ENCODE measurements at places on chromosomes 11 and 22.

DNA sequence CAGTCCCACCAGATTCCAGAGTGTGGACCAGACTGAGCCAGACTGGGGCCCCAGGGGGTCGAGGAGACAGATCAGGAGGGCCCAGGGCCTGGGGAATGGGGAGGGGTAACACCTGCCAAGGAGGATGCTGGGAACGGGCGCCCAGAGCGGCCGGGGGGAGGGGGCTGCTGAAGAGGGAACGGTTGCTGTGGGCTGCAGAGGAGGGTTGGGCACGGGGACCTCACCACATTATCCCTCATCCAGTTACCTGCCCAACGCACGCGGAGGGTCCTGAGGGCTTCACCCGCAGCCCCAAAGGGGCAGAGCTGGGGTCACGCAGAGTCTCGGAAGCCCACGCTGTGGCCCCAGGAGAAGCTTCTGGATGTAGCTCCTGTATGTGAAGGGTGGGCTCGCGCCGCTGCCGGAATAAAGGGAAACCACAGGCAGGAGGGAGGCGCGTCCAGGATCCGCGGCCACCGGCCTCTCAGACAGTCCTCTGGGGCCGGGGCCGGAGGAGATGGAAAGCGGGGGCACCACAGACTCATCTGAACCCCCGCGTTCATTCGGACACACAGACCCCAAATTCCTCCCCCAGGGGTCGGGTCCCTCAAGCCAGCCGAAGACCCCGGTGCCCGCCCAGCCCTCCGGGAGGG lies 866 bp upstream of the SELENOO start:
- DNase-seq = no peak

DNA sequence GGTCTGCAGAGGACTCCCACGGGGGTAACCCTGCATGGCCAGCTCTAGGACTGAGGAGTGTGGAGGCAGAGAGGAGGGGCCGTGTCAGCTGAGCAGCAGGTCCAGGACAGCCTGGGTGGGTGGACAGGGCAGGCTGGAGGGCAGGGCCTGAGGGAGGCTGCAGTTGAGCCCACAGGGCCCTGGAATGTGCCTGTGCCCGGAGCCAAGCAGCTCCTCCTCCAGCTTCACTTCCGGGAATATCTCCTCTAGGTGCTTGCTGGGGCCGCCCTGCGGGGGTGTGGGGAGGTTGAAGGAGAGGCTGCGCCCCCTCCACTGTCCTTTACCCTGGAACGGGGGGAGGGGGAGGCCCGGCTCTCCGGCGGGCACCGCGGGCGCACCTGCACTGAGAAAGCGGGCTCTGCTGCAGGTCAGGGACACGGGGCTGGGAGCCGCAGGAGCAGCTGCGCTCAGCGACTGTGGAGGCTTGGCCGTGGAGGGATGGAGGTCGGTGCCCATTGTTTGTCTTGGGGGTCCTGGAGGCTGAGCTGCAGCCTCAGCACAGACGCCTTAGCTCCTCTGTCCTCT lies 1293.2 kb downstream of the BRD1 start:
- no peak for DNase-seq

GRCh38 chr11:64553554-64554201 lies 37.3 kb upstream of the SLC22A12 start:
- no peak for DNase-seq

GRCh38 chr11:70804139-70804837 lies 406.0 kb downstream of the CTTN start:
- no peak for DNase-seq

DNA sequence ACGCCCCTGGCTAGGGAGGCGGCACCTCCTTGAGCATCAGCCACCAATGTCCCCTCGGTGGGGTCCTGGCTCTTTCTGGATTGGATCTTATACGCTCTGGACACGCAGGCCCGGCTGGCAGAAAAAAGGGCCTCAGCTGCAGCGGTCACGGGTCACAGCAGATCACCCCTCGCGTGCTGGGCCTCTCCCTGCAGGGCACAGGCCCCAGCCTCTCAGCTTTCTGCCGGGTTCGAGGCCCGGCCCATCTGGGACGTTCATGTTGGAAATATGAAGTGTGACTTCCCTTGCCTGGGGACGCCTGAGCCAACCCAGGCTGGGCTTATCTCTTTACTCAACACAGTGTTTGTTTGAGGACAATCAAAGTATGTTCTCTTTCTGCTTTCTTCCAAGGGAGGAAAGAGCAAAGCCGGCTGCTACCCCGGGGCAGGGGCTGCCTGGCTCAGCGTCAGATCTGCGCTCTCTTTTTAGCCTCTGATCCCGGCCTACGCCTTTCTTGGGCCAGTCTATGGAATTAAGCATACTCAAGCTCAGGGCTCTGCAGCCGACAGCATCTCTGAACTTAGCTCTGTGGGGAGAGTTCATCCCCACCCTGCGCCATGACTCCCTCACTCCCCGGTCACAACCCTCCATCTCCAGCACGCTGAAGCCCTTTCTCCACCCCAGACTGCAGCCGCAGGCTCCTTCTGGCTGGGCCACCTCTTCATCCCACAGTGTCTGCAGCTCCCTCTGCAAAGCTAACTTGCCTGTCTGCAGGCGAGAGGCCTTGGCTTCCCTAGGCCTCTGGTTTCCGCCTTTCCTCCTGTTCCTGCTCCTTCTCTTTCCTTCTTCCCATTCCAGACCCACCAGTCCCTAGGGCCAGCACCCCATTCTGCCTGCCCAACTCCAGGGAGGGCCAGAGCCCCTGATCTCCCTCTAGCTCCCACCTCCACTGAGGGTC lies 38.8 kb downstream of the ADAMTS15 start:
- DNase-seq = no peak

DNA sequence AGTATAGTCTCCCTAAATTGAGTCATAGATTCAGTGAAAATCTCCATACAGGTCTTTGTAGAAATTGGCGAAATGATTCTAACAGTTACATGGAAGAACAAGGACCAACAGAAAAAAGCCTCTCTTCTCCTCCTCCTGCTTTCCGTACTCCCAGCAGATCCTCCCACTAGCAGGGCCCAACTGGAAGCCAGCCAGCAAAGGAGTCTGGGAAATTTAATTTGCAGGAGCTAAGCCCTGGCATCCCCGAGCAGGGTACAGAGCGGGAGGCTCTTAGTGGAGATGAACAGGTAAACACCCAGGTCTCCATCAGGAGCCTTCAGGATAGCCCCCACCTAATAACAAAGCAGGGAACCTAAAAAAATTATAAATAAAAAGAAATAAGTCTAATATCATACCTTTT lies 1473.8 kb downstream of the TBC1D22A start:
- no peak for DNase-seq

GRCh38 chr11:846496-847098 lies 3.9 kb downstream of the TSPAN4 start:
- DNase-seq = no peak

GRCh38 chr11:125275905-125276618 lies 111.5 kb downstream of the PKNOX2 start:
- DNase-seq = no peak

- no peak for DNase-seq
Observed at GRCh38 chr22:26134654-26135330, 34.5 kb upstream of the SEZ6L start.

- DNase-seq = no peak
Observed at GRCh38 chr11:76717369-76717768, 46.8 kb upstream of the LRRC32 start.

DNA sequence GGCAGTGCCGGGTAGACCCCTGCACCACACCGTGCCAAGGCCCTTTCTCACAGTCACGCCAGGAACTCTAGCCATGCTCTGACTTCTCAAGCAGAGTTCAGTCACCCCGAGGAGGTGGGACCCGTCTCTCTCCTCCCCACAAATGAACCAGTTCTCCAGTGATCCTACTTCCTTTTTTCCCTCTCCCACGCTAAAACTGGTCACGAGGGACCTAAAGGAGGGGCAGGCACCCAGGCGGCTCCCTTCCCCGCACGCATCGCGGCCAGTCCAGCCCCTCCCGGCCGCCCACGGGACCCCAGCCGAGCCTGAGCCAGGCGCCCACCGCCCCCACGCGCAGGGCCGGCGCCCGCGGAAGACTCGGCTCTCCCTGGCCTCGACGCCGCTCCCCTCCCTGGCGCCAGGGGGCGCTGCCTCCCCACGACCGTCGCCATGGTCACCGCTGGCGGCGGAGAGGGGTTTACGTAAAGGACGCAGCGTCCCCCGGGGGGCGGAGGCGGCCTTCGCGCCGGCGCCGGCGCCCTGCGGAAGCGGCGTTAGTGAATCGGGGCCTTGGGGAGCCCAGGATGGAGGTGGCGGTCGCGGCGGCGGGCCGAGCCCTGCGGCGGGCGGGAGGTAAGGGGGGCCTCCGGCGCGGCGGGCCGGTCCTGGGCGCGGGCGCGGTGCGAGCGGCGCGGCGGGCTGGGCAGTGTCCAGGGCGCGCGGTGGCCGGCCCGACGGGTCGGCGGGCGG lies at the start of gene DAGLA:
Gene DAGLA, plus strand, starts transcription at position 499 of the 729 bp plus-strand sequence. CDS start 39,765 bp downstream, outside the sequence.
- DNase-seq = no peak

GRCh38 chr11:12815129-12815480 lies 140.9 kb downstream of the TEAD1 start:
- DNase-seq = no peak
